ENCODE measurements at places on chromosomes 7 and 10. TPM values are rescaled to one million over a fixed set of nuclear protein-coding genes. Genes with fewer than 3 reads are reported as not detected.

SFTPA1 gene
- 3.1 TPM for total RNA-seq

GRCh38 chr10:60212195-60212594 lies 177.5 kb downstream of the ANK3 start:
- DNase-seq = no peak

DNA sequence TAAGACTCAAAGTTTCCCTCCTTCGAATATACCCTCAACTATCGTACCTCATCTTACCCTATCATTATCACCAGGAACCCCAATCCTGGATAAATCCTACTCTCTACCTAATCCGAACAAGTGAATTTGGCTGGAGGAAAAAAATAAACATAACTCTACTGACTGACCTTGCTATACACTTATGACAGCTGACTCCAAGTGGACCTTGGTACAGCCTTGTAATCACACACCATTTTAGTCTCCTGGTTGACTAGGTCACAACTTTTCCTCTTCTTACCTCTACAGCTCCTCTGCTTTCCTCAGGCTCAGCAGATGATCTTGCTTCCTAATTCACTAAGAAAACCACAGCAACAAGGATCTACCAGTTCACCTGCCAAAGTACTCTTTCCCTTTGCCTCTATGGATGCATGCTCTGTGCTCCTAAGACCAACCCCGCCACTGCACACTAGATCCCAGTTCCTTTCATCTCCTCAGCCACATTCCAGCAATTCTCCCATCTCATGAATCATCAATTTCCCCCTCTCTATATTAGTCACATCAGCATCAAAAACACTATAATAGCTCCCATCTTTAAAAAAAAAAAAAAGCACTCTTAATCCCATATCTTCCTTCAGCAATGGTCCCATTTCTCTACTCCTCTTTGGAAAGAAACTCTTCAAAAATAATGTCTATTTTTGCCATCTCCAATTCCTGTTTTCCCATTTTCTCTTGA lies 35.5 kb downstream of the COA1 start:
- DNase-seq = no peak

DNA sequence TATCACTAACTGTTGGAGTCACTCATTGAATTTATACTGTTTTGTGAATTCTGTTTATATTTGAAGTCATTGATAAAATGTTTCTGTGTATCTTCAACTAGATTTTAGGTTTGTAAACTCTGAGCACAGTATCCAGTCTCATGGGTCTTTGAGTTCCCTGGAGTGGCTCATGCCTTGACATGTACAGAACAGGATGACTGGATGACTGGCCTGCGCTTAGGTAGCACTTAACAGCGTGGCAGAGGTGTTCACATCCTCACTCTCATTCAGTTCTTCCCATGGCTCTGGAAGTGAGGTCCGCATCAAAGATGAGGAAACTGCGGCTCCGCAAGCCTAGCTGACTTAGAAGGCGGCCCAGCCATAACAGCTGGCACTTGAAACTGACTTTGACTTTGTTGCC lies 576.9 kb downstream of the SUGCT start:
- DNase-seq = no peak

TMEM213 gene
- total RNA-seq = not detected

DLX6 gene
- total RNA-seq = not detected

- peak; percentile 19 for DNase-seq
These were observed at the start of gene GSDME for GRCh38 chr7:24757353-24758275. Gene GSDME (minus strand): TSS chr7:24757464. CDS start chr7:24749774, 7,690 bp downstream.

INSYN2A gene
- not detected for total RNA-seq

DNA sequence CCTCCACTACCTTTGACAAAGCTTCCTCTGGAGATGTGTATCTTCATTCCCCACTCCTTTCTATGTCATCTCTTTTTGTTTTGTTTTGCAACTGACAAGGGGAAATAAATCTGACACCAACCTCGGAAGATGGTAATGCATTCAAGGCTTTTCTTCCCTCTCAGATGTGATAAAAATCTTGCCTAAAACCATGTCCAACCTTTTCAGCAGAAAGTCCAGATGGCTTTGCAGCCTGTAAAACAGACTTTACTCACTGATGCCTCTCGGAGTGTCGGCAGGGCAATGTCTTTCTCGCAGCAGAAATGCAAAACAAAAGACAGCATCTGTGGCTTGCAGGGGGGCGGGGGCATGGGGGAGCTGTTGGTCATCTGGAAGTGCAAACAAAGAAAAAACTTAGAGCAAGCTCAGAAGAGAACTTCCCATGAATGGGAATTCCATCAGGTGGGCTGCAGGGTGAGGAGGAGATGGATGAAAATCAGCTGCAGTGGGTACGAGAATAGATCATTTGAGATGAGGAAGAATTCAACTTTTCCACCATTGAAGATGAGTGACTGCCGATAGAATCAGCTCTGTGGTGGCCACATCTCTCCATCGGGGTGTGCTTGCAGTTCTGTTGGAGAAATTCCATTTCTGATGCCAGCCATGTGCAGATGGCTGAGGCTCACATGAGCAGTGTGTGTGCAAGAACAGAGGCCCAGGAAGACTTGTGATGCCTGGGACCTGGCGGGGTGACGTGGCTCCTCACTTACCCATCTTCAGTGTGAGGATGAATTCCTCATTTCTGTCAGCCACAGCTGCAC lies 237.7 kb downstream of the WDR37 start:
- DNase-seq = no peak

CDC14C gene
- total RNA-seq = not detected

- no peak for DNase-seq
These were observed 977 bp downstream of the CACNB2 start for GRCh38 chr10:18140957-18141845.

ZNF365 gene
- 1.3 TPM for total RNA-seq

DNA sequence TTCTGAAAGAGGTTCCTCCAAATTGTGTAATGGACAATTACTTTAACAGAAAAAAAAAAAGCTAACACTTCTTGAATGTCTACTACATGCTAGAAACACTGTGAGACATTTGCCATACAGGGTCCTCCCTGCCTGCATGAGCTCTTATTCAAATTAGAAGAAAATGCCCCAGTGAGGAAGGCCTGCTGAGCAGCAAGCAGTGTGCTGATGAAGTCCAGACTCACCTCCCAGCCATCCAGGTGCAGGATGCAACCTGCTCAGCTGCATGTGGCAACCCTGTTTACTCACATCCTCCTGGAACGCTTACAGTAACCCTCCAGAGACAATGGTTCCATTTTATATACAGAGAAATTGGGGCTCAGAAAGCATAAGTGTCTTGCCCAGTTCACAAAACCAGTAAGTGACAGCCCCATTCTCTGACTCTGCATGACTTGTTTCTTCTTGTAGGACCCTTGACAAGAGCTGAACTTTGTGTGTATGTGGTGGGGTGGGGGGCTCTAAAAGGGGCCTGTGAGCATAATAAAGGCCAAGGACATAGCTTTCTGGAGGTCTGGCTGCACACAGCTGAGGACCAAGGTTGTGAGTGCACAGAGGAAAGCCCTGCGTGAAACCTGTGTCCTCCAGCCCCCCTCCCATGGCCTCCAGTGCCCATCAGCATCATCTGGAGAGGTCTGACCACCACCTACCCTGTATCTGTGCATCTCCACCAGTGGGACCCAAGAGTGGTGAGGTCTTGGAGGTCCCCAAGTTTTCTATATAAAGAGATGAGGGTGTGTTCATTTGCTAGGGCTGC lies 387.8 kb downstream of the GRID1 start:
- no peak for DNase-seq

RBM48 gene
- 12.4 TPM for total RNA-seq

GRCh38 chr10:110637558-110638053 lies 6.5 kb upstream of the RBM20 start:
- DNase-seq = no peak

GRCh38 chr7:46558482-46559193 lies 637.6 kb upstream of the IGFBP3 start:
- no peak for DNase-seq

CDH23 gene
- 1.2 TPM for total RNA-seq

- no peak for DNase-seq
These were observed 123.4 kb downstream of the REEP3 start for GRCh38 chr10:63644418-63645142.

TSPAN33 gene
- total RNA-seq = 10.6 TPM

CABCOCO1 gene
- not detected for total RNA-seq

- no peak for DNase-seq
These were observed 59.8 kb downstream of the BTAF1 start for GRCh38 chr10:91983416-91983815.

DNA sequence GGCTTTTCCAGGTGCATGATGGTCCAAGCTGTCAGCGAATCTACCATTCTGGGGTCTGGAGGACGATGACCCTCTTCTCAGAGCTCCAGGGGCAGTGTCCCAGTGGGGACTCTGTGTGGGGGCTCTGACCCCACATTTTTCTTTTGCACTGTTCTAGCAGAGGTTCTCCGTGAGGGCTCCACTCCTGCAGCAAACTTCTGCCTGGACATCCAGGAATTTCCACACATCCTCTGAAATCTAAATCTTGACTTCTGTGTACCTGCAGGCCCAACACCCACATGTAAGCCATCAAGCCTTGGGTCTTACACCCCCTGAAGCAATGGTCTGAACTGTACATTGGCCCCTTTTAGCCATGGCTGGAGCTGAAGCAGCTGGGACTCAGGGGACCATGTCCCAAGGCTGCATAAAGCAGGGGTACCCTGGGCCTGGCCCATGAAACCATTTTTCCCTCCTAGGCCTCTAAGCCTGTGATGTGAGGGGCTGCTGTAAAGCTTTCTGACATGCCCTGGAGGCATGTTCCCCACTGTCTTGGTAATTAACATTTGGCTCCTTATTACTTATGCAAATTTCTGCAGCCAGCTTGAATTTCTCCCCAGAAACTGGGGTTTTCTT lies 86.9 kb downstream of the ZNF783 start:
- DNase-seq = no peak

DNA sequence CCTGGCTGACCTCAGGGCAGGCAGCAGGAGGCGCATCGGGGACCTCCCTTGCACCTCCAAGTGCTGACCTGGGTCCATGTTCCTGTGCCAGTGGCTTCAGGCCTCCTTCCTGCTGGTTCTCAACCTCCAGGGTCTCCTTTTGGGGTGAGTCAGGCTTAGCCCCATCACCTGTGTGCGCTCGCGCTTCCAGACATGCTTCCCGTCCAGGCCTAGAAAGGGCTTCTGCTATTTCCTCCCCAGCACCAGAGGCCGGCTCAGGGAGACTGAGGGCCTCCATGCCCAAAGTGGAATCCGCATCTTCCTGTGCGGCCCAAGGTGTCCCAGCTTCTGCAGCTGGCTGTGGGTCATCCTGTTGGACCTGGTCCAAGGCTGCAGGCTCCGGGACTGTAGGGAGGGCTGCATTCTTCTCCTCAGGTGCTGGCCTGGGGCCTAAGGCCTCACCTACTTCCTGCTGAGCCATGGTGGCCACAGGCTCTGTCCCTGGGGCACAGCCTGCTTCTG lies 5.9 kb downstream of the NACAD start:
- DNase-seq = no peak

- DNase-seq = no peak
These were observed 1.7 kb upstream of the TET1 start for GRCh38 chr10:68558478-68558877.

FAM25A gene
- total RNA-seq = not detected

DNA sequence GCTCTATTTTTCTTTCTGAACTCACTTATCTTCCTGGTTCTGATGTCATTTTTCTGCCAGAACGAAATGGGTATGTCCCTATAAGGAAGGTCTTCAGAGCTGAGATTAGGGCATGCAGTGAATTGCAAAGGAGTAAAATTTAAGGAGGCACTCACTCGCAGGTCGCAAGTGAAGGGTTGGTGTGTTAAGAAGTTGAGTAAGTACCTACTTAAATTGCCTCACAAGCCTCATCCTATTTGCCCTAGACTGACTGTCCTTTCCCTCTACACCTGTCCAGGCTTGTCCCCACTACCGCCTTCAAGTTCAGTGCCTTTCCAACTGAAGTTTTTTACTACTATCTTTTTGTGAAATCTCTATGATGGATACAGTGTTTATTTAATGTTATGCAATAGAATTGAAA lies 191.5 kb downstream of the AHR start:
- DNase-seq = no peak

UCN3 gene
- not detected for total RNA-seq

ZNF503 gene
- total RNA-seq = 0.27 TPM

AGAP5 gene
- 4.2 TPM for total RNA-seq

GRCh38 chr7:140533394-140533872 lies 54.1 kb upstream of the MKRN1 start:
- DNase-seq = no peak

ANKRD1 gene
- not detected for total RNA-seq

TRIM4 gene
- total RNA-seq = 25.5 TPM
